ENCODE measurements at places on chromosomes 3 and 15.
A peak's percentile ranks its signal among the peaks of the same experiment; 100 is the strongest.

- no peak for DNase-seq
Measured at GRCh38 chr3:152564459-152564858, 270.5 kb upstream of the P2RY1 start.

GRCh38 chr3:170477395-170477794 lies 58.7 kb downstream of the CLDN11 start:
- DNase-seq: no peak

- DNase-seq: no peak
Measured at GRCh38 chr15:87949151-87949574, 307.4 kb downstream of the NTRK3 start.

GRCh38 chr3:12758025-12758781 lies 856 bp downstream of the TMEM40 start:
- DNase-seq: peak; percentile 63

DNA sequence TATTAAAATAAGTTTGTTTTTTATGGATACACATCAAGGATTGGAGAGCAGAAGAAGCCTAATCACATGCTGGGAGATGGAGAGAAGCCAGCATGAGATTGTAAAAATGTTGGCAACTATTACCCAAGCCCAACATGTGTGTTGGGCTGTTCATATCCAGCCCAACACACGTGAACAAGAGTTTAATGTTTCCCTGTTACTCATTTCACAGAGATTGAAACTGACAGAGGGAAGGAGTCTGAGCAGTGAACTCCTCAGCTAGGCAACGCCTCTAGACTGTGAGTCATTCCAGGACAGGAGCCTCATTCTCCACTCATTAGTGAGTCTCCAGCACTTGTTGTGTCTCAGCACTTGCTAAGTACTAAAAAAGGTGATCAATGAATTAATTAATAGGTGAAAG lies 43.2 kb upstream of the CMSS1 start:
- peak; percentile 18 for DNase-seq
